Hindlimb muscle (tissue), 1 donor: ENCODE measurements at places on chromosomes 3 and 15.

GRCh38 chr3:57393977-57394376 is 101.5 kb upstream of the ASB14 start:
- DNase-seq, result no peak

GRCh38 chr15:65399001-65399706 is 21.4 kb upstream of the IGDCC3 start:
- no peak for DNase-seq

- no peak for DNase-seq
Measured at GRCh38 chr15:89976246-89976600, 24.9 kb upstream of the ZNF710 start.

DNA sequence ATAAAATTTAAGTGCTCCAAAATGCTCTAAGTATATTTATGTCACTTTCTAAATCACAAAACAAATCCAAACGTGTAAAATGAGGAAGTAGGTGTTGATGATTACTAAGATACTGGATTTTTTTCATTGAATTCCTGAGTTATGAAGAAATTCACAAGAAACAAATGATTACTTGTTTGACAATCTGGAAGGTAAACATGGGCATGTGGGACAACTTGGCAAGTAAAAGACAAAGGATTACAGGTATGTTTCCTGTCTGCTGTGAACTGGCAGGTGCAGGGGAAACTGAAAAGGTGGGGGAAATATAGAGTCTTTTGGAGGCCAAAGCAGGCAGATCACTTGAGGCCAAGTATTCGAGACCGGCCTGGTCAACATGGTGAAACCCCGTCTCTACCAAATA is 252.7 kb upstream of the AZI2 start:
- DNase-seq, result no peak

DNA sequence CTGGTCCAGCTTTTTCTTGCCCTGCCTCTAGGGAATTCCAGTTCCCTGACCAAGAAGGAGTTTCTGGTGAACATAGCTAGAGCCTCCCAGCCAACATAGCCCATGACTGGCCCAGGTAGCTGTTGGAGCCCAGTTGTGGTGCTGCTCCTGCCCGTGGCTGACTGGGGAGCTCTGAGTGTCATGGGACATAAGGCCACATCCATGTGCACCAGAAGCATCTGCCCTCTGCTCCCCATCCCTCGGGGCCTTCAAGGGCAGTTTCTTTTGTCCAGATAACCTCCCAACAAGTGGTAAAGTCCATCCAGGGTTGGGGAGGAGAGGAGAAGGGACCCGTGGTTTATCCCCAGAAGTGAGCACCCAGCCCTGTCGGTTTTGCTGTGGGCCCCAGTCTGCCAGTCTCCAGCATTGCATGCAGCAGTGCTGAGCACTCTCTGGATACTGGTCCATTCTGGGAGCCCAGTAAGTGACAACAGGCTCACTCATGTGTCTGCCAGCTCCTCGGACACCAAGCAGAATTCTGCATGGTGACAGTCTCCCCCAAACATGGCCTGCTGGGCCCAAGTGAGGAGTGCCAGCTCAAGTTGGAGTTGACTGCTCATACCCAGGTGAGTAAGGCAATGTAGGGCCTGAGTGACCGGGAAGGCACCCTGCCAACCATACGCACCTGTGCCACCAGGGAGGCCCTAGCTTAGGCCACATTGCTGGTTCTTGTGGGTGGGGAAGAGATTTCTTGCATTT is 28.8 kb downstream of the ACAA1 start:
- DNase-seq, result no peak

GRCh38 chr3:179967622-179968021 is 69.1 kb downstream of the PEX5L start:
- DNase-seq, result no peak

GRCh38 chr3:154236331-154236730 is 88.0 kb downstream of the DHX36 start:
- DNase-seq, result no peak

- no peak for DNase-seq
Measured at GRCh38 chr15:66771351-66771650, 69.3 kb downstream of the SMAD6 start.

GRCh38 chr3:15204005-15204404 is 2.0 kb upstream of the CAPN7 start:
- DNase-seq, result no peak

- no peak for DNase-seq
Measured at GRCh38 chr3:4392992-4393391, 74.1 kb downstream of the SUMF1 start.

- DNase-seq, result no peak
Measured at GRCh38 chr3:95277613-95278012, 1214.8 kb downstream of the NSUN3 start.

- no peak for DNase-seq
Measured at GRCh38 chr15:48121849-48122248, 1.1 kb downstream of the SLC24A5 start.

DNA sequence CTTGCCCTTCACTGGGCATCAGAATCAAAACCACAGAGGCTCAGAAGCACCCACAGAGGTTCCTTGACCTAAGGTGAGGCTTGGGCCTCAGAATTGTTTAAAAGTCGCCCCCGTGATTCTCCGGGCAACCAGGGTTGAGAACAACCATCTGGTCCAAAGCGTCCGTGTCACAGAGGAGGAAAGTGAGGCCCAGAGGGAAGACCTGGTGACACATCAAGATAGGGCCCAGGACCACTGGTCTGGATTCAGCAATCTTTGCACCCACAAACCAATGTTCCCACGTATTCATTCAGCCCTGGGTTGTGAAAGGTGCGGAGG is 272.6 kb downstream of the UACA start:
- DNase-seq, result no peak

GRCh38 chr3:12588039-12589009 is 31.4 kb downstream of the MKRN2 start:
- DNase-seq, result no peak

GRCh38 chr15:80587007-80587406 is 108.1 kb upstream of the ABHD17C start:
- no peak for DNase-seq

- DNase-seq, result no peak
Measured at GRCh38 chr15:70509731-70510143, 253.6 kb downstream of the UACA start.

DNA sequence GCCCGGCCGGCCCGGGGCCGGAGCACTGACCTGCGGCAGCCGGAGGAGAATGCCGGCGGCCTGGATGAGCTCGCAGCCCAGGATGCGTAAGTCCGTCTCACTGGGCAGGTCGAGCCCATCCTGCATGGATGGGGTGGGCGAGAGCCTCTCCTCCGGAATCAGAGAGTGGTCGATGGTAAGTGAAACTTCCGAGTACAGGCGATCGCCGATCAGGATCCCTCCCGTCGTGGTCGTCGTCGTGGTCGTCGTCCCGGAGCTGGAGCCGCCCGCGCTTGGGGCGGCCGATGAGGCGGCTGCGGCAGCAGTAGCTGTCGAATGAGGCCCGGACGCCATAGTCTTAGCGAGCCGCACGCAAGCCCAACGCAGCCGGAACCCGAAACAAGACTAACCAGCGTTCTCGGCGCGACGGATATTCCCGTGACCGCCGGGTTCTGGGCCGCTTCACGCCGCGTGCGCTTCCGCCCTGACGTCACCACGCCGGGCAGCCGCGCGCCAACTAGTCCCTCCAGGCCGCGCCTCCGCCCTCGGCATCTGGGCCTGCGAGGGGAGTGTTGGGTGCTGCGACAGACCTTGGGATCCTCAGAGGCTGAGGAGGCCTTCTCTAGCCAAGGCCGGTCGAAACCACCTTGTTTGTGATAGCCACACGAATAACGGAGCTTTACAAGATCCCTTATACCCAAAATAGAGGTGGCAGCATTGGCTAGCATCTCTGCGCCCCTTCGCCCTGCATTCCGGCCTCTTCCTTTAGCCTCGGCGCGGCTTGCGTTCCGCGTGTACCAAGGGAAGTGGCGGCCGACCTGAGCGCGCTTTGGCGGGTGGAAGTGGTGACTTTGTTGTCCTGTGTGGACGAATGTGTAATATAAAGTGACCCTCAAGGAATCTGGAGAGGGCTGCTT is at the start of gene CCNL1:
Gene CCNL1 (minus strand): TSS at position 386 of the 896 bp plus-strand sequence. CDS start 53 bp downstream, at position 333.
- DNase-seq, result peak; percentile 98

GRCh38 chr3:103388214-103388613 is 953.4 kb downstream of the ZPLD1 start:
- no peak for DNase-seq

GRCh38 chr3:127538569-127538968 is 52.0 kb downstream of the TPRA1 start:
- no peak for DNase-seq

DNA sequence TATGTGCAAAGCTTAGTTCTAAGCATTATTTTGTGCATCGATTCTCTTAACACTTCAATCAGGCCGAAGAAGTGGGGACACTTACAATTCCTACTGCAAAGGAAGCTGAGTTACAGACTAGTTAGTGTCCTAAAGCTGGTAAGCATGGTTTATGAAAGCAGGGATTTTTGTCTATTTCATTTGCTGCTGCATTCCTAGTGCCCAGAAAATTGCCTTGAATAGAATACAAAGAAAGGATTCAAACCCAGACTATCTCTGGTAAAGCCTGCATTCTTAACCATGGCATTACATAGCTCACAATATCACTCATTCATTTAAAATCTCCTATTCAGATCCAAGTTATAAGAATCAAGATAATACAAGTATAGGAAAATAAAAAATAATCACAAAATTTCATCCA is 24.4 kb upstream of the CPOX start:
- no peak for DNase-seq

DNA sequence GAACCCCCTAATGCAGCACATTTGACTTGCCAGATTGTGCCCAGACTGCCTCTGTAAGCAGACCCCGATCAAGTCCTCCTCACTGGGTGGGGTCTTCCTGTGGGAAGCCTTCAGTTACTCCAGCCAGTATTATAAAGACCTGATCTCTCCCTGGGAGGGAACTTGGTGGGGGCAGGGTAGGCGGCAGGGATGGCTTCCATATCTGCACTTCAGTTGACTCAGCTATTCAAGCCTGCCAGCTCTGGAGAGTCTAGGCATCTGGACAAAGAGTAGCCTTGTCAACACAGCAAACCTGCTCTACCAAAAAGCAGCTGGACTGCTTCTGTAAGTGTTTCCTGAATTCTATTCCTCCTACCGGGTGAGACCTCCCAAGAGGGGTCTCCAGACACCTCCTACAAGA is 21.0 kb upstream of the SLC25A38 start:
- no peak for DNase-seq

DNA sequence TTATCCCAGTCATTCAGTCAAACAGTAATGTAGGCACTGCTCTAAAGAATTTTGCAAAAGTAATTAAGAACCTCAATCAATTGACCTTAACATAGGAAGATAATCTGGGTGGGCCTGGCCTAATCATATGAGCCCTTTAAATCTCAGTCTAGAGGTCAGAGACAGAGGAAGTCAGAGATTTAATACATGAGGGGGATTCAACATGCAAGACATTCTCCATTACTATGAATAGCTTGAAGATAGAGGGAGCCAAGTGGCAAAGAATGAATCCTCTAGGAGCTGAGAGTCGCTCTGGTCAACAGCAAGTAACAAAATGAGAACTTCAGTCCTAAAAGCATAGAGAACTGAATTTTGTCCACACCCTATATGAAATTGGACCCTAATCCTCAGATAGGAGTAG is 39.0 kb upstream of the MBNL1 start:
- DNase-seq, result no peak

GRCh38 chr15:69782809-69783208 is 314.9 kb downstream of the TLE3 start:
- no peak for DNase-seq

- DNase-seq, result no peak
Measured at GRCh38 chr15:80367094-80367493, 37.1 kb upstream of the ARNT2 start.

DNA sequence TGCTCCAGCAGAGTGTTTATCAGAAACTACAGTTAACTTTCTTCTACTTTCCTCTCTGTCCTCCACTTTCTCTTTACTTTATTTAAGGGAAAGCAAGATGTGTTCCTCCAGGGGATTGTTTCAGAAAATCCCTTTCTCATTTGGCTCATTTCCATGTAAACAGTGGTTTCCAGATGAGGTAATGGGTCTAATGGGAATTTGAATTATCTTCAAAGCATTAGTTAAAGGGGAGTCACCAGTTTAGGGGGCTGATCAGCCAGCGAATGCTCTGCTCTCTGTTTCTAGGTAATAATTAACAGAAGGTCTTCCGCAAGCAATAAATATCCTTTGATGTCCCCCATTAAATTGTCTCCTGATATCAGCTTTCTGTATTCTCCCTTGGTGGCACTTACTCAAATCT is 30.4 kb upstream of the ZNF639 start:
- no peak for DNase-seq

GRCh38 chr15:92821491-92822116 is 78.5 kb upstream of the CHD2 start:
- no peak for DNase-seq

DNA sequence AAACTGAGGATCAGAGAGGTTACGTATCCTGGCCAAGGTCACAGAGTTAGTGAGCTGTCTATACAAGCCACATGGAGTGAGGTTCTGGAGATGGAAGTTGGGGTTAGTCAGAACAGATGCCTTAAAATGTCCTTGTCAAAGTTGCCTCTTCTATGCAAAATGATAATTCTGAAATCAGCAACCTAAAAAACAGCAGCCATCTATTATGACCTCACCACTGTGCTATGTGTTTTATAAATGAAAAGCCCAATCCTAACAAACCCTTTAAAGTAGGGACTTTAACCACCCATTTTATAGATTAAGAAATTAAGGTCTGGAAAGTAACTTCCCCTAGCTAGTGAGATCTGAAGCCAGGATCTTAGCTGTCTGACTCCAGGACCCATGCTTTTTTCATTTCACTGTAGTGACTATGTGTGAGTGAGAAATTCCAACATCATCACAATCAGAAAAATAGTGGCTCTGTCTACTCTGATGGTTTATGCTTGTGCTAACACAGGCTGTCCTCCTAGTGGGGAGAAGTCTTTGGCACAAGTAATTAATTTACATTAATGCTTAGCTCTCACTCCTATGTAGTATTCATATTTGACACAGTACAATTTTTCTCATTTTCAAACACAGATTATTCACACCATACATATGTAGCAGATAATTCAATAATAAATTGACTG is 143.6 kb downstream of the ANO10 start:
- no peak for DNase-seq

- no peak for DNase-seq
Measured at GRCh38 chr3:187064210-187065115, 74.8 kb downstream of the RPL39L start.

DNA sequence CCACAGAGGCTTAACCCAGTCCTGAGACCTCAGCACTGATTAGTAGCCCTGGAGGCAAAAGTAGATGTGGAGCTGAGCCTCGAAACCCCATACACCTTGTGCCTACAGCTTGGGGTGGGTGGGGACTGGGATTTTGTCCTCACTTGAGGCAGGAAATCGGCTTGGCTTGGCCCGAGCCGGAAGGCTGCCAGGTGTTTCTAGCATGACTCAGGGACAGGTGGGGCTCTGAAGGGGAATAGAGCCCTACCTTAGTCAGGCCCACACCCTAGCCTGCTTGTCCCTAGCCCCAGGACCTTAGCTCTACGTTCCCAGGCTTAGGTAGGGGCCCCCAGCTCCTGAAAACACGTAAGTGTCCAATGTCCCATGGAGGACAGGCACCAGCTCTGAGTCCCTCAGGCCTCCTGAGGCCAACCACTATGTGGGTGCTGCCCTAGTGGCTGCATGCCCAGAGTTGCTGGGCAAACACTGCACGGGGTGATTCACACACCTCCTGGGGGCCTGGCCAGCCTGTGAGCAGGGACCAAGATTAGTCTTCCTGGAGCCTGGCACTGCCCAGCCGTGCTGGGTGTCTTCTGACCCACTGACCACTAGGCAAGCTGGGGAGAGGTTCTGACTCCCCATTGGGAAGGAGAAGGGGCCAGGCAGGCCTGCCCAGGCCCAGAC is 3.1 kb downstream of the MST1R start:
- DNase-seq, result no peak

- no peak for DNase-seq
Measured at GRCh38 chr3:156819842-156820691, 6.1 kb upstream of the LEKR1 start.
